ENCODE measurements at places on chromosomes 2 and 18.

GRCh38 chr2:239307221-239307569 is 93.6 kb downstream of the HDAC4 start:
- no peak for DNase-seq

GRCh38 chr2:48448274-48449061 is 81.5 kb upstream of the STON1 start:
- DNase-seq = peak; percentile 37

GRCh38 chr2:100744589-100744988 is 75.3 kb upstream of the NPAS2 start:
- DNase-seq = no peak

DNA sequence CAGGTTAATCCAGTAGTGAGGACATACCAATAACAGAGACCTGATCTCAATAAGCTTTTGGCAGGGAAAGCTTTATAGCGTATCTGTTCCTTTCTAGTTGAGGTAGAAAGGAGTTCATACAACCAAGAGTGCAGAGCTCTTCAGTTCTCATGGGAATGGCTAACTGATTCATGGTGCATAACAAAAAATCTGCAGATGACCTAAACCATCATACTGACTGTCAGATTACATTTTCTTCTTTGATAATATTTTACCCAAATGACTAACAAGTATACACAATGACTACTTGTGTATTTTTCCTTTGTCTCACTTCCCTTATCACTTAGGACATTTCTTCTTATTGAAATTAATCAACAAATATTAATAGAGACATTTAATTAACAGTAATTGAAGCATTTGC is 140.0 kb upstream of the SERTAD2 start:
- DNase-seq = no peak

DNA sequence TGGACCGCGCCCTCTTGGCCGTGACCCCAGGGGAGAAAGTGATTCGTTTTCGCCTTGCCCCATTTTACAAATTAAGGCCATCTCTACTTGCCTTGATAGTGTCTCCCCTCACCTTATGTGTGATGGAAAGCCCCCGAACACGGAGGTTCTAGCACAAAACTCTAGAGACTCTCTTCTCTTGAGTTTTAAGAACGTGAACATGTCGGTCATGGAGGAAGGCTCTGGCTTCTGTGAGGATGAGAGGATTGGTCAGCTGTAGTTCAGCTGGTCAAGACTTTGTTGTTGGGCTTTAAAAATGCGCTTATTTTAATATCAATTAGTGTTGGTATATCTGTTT is 828 bp downstream of the DYNC1I2 start:
- no peak for DNase-seq

DNA sequence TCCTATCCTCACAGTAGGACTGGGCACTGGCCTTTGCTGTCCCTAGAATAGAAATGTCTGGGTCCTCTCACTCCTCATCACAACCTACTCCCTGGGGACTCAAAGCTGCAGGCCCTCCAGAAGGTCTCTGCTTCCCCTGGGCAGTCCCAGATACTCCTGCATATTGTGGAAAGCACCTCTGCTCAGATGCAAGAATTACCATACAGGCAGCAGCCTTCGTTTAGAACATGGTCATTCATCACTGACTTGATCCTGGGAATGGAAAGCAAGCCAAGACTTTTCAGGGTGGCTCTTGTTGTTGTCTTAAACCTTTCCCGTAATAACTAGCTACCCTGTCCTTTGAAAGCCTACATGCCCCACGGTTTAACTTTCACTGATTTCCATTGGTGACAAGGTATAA is 53.1 kb upstream of the NPAS2 start:
- no peak for DNase-seq

DNA sequence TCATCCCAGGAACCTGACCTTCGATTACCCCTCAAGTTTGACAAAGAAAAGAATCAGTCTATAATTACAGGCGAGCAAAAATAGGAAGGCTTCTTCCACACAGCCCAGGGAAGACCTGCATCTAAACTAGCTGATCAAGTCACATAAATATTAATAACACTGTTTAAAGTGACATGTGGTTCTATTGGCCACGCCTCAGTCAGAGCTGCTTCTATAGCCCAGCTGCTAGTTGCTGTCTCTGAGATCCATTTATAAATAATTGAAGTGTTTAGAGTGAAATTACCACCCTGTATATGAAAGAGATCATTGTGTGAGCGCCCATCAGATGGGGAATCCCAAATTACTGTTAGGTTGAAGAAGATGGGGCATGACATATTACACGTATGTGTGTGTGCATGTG is 426.0 kb downstream of the CDH2 start:
- no peak for DNase-seq

DNA sequence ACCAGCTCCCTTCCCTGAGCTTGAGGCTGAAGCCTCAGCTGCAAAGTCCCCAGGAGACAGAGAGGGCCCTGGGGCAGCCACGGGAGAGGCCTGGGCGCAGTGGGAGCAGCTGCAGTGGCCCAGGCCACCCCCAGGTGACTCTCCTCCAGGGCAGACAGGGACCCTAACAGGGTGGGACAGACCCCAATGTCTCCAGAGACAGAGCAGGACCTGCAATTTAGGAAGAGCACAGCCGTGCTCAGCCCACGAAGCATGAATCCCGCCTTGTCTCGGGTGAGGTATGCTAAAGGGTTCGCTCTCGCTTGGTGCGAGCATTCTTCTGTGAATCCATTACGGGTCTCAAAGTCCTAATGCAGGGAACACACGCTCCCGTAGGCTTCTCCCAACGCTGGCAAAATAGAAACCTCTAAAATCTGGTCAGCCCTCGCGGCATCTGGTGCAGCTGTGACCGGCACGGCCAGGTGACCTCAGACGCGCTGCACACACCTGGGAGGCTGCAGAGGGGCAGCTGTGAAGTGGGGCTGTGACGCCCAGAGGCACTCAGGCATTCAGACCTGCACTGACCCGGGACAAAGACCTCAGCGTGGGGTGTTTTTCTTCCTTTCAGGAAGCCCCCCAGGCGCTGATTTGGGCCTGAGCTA is 12.6 kb downstream of the MBP start:
- DNase-seq = no peak

- DNase-seq = no peak
Measured at GRCh38 chr2:26595146-26595545, 46.0 kb downstream of the CIB4 start.

GRCh38 chr2:239277401-239278085 is 123.3 kb downstream of the HDAC4 start:
- DNase-seq = no peak

GRCh38 chr2:151085181-151085611 is 176.5 kb downstream of the RBM43 start:
- DNase-seq = no peak

GRCh38 chr2:201144101-201145051 is 28.4 kb downstream of the CFLAR start:
- no peak for DNase-seq

DNA sequence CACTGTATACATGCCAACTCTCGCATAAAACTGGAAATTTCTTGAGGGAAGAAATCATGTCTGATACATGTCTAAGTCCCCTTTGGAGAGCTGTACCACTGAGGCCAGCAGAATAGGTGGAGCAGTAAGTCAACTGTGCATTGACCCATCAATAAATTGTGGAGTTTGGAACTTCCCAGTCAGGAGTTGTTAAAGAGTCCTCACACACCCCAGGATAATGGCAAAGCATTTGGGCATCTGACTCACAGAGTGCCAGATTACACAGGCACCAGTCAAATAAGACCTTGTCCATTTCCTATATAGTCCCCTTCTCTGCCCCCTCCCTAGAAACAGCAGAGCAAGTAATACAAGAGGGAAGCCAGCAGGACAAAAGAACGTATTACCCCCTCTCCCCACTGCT is 10.4 kb downstream of the VSNL1 start:
- no peak for DNase-seq

DNA sequence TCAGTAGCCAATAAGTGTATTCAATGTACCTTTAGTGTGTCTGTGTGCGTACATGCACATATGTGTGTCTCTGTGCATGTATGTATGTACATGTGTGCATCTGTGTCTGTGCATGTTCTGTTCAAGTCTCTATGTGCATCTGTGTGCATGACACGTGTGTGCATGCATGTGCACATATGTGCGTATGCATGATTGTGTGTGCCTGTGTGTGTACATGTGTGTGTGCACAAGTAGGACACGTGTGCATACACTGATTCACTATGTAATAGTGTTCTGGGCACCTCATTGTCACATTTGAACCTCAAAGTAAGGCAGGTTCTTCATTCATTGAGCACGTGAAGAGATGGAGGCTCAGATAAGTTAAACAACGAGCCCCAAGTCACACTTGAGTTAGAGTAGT is 142.6 kb upstream of the COPS8 start:
- DNase-seq = no peak

DNA sequence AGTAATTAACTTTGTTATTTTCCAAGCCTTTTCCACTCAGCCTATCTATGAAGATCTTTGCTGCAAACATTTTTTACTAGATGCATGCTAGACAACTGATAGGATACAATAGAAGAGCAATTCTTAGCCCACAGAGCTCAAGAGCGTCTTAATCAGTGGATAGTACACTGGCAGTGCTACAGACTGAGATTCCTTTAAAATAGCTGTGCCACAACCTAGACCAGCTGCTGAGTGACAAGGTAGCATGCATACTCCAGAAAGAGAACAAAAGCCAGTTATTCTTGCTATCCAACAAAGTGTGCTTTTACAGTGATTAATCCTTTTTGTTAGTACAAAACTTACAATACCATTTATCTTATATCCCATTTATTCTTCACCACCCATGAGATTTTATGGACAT is 507.9 kb upstream of the SYT4 start:
- no peak for DNase-seq

- DNase-seq = no peak
Measured at GRCh38 chr18:7417727-7418126, 149.4 kb upstream of the PTPRM start.

GRCh38 chr2:173075056-173075780 is 428 bp upstream of the MAP3K20 start:
- no peak for DNase-seq

GRCh38 chr2:160427629-160428404 is 65.8 kb downstream of the RBMS1 start:
- peak; percentile 71 for DNase-seq

DNA sequence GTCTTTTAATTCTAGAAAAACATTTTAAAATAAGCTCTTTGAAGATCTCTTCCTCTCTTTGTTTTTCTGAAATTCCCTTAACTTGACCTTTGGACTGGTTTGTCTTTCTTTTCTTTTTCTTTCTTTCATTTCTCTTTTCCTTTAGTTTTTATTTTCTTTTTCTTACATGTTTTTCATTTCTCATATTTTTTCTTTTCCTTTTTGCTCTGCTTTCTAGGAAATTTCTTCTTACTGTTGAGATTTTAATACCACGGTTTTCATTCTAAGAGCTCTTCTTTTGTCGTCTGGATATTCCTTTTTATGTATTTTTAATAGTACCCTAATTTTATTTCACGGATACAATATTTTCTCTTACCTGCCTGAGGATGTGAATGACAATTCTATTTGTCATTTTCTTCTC is 337.8 kb downstream of the AGPS start:
- DNase-seq = no peak

DNA sequence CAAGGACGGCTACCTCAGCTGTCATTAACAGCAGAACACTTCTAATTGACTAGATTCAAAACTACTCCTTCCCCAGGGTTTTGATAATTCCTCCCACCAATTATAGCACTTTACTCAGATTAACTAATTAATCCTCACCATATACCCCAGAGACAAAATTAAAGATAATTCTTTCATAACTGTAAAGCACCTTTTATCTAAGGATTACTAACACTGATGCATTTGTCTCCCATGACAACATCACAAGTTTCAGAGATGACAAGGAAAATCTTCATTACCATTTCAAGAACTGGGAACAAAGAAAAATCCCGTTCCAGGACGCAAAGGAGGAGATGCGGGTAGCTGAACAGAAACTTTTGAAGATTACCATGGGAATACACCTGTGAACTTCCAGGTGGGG is 129.4 kb upstream of the ITGA6 start:
- DNase-seq = no peak

DNA sequence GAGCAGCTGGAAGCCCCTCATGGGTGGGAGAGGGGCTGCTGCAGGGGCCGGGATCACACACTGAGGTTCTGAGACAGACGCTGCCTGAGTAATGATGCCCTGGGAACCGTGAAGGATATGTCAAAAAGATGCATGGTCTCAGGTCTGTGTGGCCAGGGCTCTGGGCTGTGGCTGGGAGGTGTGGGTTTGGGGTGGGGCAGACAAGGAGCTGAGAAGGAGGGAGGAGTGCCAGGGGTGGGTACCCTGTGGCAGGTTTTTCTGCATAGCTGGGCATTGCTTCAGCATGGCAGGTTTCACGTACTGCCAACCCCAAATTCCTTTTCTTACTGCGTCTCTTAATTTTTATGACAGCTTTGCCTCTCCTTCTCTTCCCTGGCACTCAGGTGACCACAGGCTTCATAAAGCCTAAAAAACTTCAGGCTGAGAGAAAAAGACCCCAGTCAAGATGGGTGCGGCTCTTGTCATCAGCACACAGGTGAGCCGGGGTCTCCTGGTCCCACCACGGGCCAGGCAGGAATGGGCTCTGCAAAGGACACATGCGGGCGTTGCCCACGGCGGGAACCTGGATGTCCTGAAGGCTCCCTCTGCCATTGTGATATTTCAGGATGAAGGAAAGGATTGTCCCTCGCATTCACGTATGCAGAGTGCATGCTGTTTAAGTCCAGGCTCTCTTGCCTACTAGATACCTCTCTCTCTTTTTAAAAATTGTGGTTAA is 18.0 kb downstream of the MALL start:
- DNase-seq = no peak

DNA sequence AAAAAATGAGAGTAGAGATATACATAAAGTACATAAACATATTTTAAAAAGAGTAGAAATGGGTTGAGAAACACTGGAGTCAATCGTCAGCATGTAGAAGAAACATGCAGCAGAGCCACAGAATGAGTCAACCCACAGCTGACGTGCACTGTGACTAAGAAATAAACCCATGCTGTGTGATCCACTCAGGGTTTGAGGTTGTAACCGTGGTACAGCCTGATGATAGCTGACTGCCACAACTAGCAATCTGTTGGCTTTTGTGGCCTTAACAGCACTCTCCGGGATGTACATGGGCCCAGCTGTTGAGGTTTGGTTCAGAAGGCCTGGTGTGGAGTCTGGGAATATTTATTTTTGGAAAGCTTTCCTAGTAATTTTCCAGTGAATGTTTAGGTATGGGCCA is 554.4 kb upstream of the MEX3C start:
- no peak for DNase-seq

- DNase-seq = no peak
Measured at GRCh38 chr18:57423821-57424220, 11.4 kb upstream of the ONECUT2 start.

DNA sequence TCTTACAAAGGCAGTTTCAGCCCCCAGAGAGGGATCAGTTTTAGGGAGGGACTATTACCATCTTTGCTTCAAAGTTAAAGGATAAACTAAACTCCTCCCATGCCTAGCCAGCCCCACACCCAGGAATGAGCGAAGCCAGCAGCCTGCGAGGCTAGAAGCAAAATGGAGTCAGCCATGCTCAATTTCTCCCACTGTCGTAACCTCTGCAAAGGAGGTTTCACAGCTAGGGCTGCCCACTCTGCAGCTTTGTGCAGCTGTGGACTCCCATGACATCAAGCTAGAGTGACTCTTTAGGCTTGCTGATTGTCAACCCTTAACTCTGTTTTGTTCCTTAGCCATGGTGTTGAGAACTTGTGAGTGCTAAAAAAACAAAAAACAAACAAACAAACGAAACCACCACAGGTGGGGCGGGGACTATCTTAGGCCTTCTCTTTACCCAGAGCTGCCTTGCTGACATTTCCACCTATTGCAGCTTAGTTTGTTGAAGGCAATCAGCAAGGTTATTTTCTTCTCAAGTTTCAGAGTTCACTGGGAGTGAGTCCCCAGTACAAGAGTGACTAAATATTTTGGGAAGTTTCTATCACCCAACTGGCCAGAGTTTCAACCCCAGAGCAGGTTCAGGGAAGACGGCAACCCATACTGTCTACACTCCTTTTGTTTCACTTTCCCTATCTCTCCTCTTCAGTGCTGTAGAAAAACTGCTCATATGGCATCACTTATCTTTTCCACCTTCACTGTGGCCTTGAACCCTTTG is 592.1 kb downstream of the XIRP2 start:
- DNase-seq = no peak

Measured in CD4-positive, alpha-beta T cell treated with Interleukin-10 for 1 hour (primary cell).